ENCODE measurements at places on chromosomes 7 and 10. TPM values are rescaled to one million over a fixed set of nuclear protein-coding genes. Genes with fewer than 3 reads are reported as not detected.

Gene RPP38
- 6.6 TPM for total RNA-seq

Gene TRRAP
- total RNA-seq: 14.4 TPM

Gene EN2
- 1.4 TPM for total RNA-seq

Gene VIPR2
- 0.74 TPM for total RNA-seq

Gene FOXP2
- total RNA-seq: 1.7 TPM

Gene METTL27
- total RNA-seq: 2.3 TPM

Gene AGFG2
- 16.9 TPM for total RNA-seq

Gene CNPY1
- 1.7 TPM for total RNA-seq

Gene TAS2R41
- total RNA-seq: not detected

Gene EIF5AL1
- 0.54 TPM for total RNA-seq

GRCh38 chr10:23505797-23506465 lies 67.1 kb downstream of the OTUD1 start:
- DNase-seq: no peak

- DNase-seq: no peak
Measured at GRCh38 chr7:129875160-129875559, 77.6 kb downstream of the UBE2H start.

- DNase-seq: no peak
Measured at GRCh38 chr10:46002916-46003693, 27.3 kb downstream of the NCOA4 start.

GRCh38 chr10:12507165-12507850 lies 158.0 kb downstream of the CAMK1D start:
- no peak for DNase-seq

- no peak for DNase-seq
Measured at GRCh38 chr7:66807736-66808135, 67.2 kb downstream of the RABGEF1 start.

GRCh38 chr10:6617309-6618076 lies 37.4 kb upstream of the PRKCQ start:
- DNase-seq: no peak

DNA sequence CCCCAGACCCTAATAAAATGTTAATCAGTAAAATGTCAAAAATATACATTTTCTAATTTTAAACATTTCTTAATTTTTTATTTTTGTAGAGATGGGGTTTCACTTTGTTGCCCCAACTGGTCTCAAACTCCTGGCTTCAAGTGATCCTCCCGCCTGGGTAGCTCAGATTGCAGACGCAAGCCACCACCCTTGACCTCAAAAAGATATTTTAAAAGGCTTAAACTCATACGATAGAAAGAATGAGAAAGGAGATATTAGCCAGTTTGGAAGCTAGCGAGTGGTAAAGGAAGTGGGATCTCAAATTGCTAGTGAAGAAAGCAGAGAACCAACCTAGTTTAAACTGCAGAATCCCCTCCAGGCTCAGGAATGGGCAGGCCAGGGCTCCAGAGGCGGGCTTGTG lies 4.5 kb downstream of the WIPI2 start:
- no peak for DNase-seq

GRCh38 chr7:150311711-150312110 lies 11.4 kb upstream of the LRRC61 start:
- peak; percentile 49 for DNase-seq

GRCh38 chr7:99624484-99624883 lies 7.7 kb downstream of the ZSCAN25 start:
- DNase-seq: no peak

DNA sequence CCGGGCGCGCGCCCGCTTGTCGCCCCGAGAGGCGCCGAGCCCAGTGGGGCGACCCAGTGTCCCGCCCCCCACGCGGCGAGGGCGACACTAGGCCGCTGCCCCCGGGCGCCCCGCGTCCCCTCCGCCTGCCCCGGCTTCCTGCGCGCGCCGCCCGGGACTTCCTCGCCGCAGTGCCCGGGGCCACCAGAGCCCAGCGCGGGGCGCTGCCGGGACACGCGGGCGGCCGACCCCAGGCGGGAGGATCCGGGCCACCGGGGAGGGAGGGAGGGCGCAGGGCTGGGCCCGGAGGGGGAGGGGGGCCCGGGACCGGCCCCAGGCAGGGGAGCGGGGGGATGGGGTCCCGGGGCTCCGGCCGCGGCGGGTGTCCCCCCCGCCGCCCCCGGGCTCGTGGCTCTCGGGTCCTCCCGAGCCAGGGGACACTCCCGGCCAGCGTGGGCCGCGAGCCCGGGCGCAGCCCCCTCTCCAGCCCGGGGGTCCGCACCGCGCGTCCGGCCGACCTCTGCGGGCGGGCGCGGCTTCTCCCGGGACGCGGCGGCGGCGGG lies 435 bp upstream of the PWWP2B start:
- DNase-seq: peak; percentile 68

DNA sequence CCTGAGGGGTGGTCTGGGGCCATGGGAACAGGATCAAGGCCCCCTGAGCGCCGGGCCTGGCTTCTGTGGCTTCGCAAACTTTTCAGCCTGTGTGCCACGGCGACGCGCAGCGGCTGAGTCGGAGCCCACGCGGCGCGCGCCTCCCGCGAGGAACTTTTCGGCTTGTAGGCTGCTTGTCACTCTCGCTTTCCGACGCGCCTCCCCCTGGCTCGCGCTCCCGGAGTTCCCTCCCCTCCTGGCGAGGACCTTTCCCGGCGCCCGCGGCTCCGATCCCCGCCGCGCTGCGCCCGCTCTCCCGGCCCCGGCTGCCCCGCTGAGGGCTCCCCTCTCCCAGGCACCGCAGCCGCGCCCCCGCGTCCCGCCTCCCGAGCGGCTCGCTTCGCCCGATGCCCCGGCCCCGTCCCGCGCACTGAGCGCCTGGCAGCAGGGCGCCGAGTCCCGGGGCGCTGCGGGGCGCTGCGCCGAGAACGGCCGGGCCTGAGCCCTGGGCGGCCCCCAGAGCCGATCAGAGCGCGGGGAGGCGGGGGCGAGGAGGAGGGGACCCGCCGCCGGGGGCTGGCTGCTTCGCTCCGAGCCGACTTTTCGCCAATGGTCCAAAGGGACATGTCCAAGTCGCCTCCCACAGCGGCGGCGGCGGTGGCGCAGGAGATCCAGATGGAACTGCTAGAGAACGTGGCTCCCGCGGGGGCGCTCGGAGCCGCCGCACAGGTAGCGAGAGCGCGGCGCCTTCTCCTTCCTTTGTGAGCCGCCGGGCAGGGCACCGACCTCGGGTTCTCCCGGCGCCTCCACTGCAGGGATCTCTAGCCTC lies at the start of gene CACNB2:
Gene CACNB2 (plus strand): TSS at position 276 of the 808 bp plus-strand sequence.
- DNase-seq: peak; percentile 37

DNA sequence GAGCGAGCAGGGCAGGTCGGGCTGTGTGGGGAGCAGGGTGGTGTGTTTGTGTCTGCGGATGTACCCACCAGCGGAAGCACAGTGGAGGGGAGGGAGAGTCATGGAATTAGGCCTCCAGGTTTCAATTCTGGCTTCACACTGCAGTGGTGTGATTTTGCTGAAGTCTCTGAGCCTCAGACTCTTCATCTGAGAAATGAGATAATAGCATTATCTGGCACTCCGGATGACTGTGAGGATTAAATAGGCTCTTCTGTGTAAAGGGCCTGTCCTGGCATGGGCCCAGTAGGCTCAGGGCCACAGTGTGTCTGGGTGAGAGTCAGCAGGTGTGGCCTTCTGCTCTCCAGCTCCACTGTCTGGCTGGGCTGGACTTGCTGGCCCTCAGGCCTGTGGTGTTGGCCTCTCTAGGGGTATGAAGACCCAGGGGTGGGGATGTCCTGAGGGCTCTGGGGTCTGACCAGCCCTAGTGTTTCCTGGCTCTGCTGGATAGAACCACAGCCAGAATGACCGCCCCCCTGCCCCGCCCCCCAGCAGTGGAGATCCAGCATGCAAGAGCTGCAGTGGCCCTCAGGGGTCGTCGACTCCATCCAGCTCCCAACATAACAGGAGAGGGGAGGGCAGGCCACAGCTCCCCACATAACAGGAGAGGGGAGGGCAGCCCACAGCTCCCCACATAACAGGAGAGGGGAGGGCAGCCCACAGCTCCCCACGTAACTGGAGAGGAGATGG lies 178.6 kb downstream of the RPS24 start:
- no peak for DNase-seq

DNA sequence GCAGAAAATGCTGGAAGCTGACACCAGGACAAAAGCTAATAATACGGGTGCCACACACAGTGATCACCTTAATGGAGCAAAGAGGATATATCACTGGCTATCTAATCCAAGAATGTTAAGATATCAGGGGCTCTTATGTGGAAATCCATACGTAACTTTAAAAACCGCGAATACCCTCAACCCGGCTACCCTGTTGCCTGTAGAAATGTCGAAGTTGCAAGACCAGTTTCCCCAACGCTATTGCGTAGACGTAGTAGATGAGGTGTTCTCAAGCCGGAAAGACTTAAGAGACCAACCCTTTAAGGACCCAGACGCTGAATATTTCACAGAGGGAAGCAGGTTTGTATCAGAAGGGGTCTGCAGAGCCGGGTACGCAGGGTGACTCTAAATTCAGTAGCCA lies 7.9 kb upstream of the CYREN start:
- DNase-seq: no peak

DNA sequence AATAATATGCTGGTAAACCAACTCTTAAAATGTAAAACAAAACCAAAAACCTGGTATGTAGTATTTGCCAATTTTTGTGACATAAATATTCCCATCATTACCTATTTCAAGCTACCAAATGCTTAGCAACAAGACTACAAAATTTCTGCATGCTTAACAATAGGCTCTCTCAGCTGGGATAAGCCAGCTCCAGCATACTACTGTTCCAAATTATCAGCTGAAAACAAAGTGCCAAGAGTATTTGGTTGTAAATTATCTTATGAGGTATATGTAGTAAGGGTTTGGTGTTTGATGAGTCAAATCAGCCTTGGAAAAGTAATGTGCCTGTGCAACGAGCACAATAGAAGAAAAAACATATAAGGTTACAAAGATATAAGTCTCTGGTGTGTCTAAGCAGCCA lies 263.2 kb downstream of the HGF start:
- DNase-seq: no peak

DNA sequence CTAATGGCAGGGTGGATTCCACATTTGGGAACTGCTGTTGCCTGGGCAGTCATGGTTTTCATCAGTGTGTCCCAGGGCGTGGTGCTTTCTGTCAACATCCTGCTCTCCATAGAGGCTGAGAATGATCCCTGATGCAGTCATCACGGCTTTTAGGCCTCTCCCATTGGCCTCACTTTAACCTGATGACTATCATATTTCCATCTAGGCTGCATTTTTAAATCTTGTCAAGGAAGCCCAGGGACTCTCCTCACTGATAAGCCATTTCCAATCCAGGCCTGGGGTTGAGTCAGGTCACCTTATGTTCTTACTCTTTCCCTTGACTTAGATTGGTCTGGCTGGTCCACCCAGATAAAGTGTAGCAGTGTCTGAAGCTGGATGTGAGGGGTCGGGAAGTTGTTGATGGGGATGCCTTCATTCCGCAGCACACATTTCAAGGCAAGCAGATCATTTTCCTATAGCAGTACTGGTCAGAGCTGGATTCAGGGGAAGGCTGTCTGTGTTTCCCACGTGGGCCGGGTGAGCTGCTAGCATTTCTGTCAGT lies 177.0 kb downstream of the AUTS2 start:
- DNase-seq: peak; percentile 90

DNA sequence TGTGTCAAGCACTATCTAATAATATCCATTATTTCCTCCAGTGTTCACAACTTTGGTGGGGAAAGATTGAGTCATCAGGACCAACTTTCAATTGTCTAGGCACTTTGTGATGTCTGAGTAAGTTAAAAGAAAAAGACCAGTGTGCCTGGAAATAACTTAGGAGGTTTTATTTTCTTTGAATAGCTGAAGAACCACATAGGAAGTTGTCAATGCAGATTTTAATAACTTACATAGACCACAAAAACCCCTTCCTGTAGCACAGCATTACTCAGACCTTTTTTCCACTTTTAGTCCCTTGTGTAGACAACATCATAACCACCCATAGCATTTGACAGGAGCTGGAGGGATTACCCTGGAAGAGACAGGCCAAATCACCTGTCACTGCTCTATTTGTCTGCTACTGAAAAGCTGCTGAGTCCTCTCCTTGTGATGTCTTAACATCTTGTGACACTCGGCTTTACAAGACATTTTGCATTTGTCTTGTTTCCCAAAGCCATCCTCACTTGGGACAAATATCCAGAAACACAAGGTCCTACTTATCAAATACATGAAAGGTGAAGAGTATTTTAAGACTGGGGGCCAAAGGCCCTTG lies 241.5 kb upstream of the PTER start:
- DNase-seq: no peak

DNA sequence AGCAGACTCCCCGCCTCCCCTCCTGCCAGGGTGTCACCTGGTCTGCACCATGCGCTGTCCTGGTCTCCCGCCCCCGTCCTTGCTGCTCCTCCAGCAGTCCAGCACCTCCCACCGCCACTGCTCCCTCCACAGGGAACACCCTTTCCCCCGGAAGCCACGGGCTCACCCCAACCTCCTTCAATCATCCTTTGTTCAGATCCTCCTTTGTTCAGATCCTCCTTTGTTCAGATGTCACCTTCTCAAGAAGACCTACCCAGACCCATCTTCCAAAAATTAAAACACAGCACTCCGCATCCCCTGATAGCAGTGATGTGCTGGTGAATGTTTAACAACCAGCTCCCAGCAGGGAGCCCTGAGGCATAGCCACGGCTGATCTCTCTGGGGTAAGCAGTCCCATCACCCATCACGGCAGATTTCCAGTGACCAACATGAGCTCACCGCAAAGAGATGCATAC lies 237.7 kb downstream of the USP6NL start:
- peak; percentile 55 for DNase-seq

DNA sequence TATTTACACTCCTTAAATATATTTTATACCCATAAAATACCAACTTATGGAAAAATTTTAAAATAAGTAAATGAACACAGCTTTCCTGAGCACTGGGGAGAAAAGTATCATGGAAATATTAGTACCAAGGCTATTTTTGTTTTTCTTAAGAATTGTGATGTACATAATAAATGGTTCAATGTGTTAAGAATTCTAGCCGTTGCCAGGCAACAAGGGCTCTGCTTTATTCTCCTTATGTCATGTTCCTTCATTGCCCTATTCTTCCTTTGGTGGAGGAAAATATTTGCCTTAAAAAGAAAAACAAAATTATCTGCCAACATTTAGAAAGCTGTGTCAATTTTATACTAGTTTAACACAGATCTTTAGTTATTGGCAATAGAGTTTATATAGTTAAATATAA lies 2.6 kb upstream of the ZPBP start:
- DNase-seq: no peak

DNA sequence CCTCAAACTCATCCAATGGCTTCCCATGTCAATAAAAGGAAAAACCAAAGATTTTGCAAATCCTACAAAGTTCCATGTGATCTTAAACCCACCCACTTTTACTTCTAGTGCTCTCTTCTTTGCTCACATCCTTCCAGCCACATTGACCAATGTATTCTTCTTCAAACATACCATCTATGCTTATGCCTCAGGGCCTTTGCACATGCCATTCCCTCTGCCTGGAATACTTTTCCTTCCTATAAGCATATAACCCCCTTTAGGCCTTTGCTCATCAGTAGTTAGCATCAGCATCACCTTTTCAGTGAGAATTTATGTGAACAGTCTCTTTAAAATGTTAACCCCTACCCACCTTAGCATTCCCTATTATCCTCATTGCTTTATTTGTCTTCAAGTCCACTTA lies 11.0 kb upstream of the PCLO start:
- DNase-seq: no peak

- no peak for DNase-seq
Measured at GRCh38 chr7:105748701-105749100, 127.7 kb downstream of the ATXN7L1 start.

GRCh38 chr7:154364170-154364569 lies 312.0 kb downstream of the DPP6 start:
- no peak for DNase-seq

GRCh38 chr7:21538936-21539495 lies 3.8 kb upstream of the DNAH11 start:
- no peak for DNase-seq

All from Daoy (cell line).